ENCODE measurements at places on chromosomes 6 and 20.

DNA sequence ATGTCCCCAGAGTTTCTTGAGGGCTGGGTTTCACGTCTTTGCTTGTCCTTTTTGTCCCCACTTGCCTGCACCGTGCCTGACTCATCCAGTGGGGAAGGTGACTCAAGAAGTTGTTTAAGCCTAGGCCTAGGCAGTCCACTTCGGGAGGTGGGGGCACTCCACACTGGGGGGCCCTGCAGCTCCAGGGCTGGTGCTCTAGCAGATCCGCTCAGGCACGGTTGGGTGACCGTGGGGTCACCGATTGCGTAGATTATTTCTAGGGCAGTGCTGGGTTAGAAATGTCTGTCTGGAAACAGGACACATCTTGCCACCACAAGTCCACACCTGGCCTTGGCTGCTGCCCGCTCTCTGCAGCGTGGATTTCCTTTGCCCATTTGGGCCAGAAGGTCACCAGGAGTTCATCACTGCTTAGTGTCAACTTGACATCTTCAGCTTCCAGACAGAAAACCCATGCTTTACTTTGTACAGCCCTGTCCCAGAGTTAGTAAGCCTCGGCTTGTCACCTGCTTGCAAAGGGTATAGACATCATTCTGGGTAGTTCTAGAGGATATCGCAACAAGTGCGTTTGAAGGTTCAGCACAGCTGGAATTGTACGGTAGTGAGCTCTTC is 13.6 kb upstream of the C20orf144 start:
- DNase-seq = no peak

- no peak for DNase-seq
These were observed 568.2 kb downstream of the HDGFL1 start for GRCh38 chr6:23137611-23138010.

GRCh38 chr20:22584522-22584921 is at the start of gene FOXA2:
TSS of gene FOXA2 (minus strand) at chr20:22584572. CDS start at chr20:22584278, 294 bp downstream.
- DNase-seq = peak; percentile 91

DNA sequence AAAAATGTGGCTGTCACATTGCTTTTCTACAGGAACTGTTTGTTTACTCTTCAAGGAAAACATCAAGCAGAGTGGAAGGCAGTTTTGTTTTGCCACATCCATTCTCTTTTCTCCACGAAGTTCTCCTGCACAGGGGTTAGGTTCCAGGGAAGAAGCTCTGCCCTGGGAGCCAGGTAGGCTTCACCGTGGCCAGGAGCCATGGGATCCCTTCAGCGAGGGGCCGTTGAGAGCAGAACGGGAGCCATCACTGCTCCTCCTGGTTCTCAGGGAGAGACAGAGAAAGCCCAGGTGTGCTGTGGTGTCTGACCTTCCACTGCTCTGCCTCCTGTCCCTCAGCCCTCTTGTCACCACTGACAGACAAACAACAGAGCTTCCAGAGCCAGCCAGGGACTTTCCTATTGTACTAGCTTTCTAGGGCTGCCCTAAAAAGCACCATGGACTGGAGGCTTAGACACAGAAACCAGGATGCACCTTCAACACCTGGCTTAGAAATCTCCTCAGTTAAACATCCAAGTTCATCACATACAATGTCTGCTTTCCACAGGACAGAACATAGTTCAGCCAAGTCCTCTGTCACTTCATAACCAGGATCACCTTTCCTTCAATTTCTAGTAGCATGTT is 75.6 kb upstream of the SLC22A23 start:
- no peak for DNase-seq

- DNase-seq = peak; percentile 47
These were observed 180.7 kb upstream of the UST start for GRCh38 chr6:148565930-148566663.

- DNase-seq = no peak
These were observed 49.5 kb downstream of the DLGAP4 start for GRCh38 chr20:36355469-36356171.

DNA sequence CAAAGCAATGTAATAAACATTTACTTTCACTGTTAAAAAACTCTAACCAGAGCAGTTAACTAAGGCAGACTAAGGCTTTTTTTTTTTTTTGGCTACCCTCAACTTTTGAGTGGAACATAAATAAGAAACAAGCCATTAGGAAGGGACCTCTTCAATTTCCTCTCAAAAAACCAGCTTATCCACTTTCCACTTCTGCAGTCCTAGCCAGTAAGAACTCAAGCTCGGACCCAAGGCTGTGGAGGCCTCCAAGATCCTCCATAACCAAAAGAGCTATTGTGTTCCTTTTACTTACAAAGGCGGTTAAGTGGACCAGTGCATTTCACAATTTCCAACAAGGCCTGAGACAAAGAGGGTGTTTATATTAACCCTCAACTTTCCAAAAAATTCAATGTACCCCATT is 5.3 kb downstream of the KCNK5 start:
- no peak for DNase-seq

DNA sequence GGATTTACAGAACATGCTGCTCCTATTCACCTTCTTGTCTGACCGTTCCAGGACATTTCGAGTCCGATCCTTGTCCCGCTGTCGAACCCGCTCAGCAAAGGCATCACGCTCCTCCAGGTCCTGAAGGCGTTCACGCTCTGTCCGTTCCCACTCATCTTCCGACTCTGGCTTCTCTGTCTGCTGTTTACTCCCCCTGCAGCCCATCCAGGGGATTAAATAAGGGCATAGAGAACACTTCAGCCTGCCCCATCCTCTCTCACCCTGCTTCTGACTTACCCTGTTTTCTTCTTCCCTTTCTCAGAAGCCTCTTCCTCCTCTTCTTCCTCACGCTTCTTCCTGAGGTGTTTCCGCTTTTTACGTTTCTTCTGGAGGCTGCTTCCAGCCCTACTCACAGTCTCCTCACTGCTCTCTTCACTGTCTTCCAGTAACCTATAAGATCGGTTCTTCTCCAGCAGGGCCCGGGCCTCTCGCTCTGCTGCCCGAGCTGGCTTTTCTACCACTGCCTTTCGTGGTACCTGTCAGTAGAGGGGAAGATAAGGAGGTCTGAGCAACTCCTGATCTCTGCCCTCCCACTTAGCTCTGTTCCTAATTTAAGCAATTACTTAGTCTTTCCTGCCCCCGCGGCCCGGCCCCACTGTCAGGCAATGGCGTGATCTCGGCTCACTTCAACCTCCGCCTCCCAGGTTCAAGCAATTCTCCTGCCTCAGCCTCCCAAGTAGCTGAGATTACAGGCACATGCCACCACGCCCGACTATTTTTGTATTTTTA is 1.9 kb downstream of the DHX16 start:
- no peak for DNase-seq

DNA sequence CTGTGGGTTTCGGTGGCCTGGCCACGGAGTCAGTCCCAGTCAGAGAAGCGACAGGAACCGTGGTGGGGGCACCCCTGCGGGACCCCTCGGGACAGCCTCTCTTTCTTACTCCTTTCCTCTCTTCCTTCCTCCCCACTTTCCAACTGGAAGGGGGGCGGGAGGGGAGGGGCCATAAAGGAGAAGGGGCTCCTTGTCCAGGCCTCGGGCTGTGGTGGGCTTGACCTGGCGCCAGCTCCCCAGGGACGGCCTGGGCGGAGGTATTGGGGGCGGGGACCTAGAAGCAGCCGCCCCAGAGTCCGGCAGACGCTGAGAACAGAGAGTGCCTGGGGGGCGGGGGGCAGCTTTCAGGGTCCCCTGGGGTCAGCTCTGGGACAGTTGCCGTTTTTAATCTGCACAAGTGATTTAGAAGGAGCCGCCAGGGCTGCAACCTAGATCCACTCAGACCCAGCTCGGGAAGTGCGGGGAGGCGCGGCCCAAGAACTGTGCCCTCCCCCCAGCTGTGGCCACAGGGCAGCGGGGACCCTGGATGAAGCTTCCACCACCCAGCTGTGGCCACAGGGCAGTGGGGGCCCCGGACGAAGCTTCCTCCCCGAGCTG is 6.4 kb upstream of the ABHD16B start:
- DNase-seq = no peak

GRCh38 chr6:169664227-169664626 is 37.6 kb downstream of the WDR27 start:
- DNase-seq = no peak

DNA sequence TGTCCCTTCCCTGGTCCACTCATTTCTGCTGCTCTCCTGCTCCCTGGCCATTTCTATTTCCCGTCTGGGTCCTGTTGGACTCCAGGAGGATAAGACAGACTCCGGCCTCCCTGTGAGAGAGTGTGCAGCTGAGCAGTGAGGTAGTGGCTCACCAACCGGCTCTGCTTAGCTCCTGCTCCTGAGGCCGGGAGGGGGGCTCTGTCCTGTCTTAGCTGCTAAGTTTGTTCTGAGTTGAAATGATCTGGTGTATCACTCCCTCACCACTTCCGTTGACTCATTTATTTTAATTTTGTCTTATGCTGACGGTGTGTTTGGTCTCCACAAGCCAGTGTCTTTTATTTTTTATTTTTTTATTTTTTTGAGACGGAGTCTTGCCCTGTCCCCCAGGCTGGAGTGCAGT is 148.5 kb upstream of the PDE10A start:
- no peak for DNase-seq

DNA sequence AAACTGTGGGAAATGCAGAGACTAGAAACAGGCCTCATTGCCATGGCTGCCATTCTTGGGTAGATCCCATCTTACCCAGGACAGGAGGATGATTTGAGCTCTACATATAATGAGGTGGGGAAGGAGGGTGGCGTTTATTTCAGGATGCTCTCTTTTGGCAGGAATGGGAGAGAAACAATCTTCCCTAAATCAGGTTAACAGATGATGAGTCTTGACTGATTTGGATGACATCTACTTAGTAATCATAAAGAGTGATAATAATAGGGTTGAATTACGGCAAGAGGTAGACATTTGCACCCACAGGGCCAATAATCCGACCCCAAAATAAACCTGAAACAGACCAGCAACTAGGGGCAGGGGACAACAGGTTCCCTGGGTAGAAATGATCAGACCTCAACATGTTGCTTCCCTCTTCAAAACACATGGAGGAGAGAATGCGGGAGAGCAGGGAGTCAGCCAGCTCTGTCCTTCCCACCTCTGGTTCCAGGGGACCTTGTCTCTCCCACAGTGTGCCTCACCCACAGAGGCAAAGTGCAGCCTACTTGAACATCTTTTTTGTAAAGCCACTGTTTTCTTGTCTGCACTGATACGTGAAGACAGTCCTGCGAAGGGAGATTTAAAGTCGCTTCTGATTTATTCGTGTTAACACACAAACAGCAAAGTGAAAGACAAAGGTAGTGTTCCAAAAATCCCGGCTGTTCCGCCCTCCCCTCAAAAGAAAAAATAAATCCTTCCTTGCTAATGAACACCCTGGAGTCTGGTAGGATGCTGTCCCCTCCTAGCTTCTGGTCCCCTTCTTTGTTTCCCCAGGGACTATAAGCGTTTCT is 3.9 kb downstream of the FOXQ1 start:
- peak; percentile 53 for DNase-seq

DNA sequence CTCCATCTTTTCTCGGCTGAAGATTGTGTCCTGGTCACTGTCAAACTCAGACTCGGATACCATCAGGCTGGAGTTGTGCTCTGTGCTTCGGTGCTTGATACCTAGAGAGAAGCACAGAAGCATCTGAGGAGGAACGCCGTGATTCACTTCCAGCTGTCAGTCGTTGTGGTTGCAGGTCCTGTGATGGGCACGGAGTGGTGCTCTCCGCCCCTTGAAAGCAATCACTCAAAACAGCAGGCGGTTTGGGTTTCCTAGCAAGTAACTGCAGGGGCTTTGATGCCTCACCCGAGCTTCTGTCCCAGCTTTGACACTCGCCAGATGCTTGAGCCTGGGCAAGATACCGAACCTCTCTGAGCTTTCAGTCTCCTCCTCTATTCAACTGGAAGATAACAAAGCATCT is 52.5 kb downstream of the ALDH5A1 start:
- peak; percentile 43 for DNase-seq

- no peak for DNase-seq
These were observed 194.4 kb upstream of the PLCB4 start for GRCh38 chr20:8874437-8874836.

- no peak for DNase-seq
These were observed 26.4 kb downstream of the ABHD12 start for GRCh38 chr20:25364180-25364788.

DNA sequence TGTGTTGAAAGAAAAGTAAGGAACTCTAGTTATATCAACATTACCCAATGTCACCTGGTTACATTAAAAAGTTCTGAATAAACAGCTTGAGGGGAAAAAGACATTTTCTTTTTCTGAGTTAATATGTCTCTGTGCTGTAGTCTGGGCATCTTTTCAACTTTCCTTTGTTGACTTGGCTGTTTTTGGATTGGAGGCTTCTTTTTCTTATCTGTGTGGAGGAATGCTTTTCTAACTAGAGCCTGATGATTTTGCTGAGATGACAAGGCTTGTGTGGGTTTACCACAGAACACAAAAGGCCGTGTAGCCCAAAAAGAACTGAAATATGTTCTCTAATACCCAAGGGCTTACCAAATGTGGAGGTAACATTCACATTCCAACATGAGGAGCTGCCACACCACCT is 161.8 kb downstream of the KCNQ5 start:
- DNase-seq = no peak

- DNase-seq = no peak
These were observed 7.7 kb upstream of the MYB start for GRCh38 chr6:135173242-135173988.

- DNase-seq = no peak
These were observed 132.2 kb upstream of the INSM1 start for GRCh38 chr20:20235681-20236080.

DNA sequence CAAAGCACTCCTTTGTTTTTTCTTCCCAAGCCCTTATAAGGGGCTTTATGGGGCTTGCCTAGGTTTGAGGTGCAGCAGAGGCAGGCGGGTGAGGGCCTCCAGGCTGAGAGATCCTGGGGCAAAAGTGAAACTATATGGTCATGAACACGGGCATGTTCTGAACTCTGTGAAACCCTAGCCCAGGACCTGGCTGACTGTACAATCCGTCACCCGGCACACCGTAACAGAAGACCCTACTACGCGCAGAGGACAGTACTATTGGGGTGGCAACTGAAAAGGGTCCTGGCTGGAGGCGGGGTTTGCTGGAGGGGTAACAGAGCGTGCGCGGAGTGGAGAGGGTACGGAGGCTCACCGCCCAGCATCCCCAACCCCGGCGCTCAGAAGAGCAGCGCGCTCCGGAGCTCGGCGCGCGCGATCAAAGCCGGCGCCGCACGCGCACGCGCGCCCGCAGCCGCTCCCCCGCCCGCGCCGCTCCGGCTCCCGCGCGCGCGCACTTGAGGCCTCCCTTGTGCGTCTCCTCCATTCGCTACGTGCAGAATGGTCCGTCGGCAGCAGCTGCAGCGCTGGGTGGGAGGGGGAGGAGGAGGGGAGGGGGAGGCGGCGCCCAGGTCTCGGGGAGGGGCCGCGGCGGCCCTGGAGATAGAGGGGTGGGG is 54.2 kb downstream of the MRPL14 start:
- peak; percentile 61 for DNase-seq

- no peak for DNase-seq
These were observed 58.8 kb downstream of the HNF4A start for GRCh38 chr20:44414346-44414714.

DNA sequence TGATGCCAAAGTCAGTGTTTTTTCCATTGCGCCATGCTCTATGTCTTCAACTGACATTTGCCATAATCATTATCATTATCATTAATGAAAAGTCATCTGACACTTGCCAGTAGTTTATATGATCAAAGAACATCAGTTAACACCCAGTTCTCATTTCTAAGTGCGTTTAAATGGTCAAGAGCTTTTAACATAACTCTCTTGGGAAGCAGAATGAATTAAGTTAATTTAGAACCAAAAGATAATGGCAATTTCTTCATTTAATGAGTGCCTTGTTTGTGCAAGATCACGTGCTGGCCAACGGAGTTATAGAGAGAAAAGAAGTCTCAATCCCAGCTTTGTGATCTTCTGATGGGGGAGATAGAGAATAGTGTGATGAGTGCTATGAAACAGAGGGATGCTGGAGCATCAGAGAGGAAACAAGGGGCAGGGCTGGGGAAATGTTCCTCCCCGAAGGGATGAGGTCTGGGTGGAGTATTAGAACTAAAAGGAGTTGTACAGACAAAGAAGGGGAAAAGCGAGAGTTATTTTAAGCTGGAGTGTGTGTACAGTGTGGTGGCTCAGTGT is 20.3 kb downstream of the ANKS1A start:
- DNase-seq = no peak
